ENCODE measurements at places on chromosomes 12 and 14.

GRCh38 chr12:100610666-100611430, 37.4 kb downstream of the GAS2L3 start:
- DNase-seq, result no peak

DNA sequence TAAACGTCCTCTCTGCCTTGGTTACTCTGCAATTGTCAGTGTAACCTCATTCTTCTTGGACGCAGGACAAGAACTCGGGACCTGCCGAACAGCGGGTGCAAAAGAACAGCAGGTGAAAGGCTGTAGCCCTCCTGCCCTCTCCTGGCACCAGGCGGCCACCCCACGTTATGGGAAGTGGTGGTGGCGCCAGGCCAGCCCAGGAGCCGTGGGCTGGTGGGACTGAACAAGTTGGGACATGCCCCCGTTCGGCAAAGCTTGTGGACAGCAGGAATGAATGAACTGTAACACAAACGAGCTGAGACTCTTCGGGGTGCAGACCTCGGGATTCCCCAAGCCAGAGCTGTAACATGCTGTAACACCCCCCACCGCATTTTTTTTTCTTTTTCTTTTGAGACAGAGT, 6.6 kb upstream of the M6PR start:
- DNase-seq, result no peak

GRCh38 chr12:79453820-79454219, 236.9 kb downstream of the PAWR start:
- no peak for DNase-seq

DNA sequence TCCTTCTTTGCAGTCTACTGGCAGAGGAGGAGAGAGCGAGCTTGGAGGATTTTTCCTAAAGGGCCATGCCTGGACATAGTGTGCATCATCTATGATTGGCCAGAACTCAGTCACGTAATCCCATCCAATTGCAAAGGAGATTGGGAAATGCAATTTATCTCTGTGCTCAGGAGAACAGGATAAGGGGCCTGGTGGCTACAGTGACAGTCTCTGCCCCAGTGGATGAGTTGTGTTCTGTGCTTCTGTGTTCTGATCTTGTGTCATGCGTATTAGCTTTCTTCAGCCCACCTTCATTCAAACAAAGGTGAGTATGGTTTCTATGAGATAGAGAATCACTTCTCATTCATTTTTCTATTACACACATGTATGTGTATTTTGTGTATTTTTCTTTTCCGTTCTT, 144.3 kb downstream of the NRXN3 start:
- no peak for DNase-seq

DNA sequence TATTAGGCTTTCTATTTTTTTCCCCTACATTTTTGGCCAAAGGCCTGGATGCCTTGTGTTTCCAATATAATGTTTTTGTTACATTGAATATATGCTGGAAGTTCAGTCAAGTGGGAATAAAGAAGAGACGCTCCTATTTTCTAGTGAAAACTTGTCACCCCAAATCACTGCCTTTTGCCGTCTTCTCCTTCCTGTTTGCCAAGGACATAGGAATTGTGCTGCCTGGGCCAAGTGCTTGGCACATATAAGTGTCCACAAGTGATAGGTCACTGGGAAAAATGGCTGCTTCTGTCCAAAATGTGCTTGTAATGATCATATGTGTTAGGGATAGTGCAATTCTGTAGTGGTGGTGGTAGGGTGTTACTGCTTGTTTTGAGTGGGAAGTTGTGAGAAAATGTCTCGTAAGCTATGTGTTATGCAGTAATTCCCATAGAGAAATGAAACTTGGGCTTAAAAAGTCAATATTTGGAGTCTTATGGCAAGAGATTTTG, 11.6 kb upstream of the KCNJ8 start:
- DNase-seq, result no peak

DNA sequence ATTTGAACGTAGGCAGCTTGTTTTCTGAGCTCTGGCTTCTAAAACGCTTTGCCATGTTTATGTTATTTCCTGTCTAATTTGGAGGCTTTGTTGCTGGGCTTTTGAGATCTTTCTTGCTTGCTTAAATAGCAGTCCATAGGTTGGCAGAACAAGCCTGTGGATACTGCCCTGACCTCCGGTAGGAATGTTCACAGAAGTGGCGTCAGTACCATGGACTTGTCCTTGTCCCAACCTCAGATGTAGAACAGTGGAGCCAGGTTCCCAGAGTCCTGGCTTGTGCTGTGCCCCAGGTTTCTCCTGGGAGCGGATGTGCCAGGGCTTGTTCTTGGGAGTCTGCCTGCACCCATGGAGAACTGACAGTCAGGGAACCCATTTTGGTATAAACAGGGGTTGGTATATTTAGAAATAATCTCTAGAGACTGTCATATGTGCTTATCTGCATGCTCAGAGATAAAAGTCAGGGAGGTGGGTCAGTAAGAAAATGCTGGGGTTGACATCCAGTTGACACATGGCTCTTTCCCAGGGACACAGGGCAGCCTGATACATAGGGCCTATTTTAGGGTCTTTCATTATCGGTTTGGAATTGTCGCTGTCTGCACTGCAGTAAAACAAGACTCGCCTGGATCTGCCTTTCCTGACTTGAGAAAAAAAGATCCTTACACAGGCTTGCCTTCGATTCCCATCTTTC, 22.9 kb downstream of the CACNA1C start:
- DNase-seq, result no peak

DNA sequence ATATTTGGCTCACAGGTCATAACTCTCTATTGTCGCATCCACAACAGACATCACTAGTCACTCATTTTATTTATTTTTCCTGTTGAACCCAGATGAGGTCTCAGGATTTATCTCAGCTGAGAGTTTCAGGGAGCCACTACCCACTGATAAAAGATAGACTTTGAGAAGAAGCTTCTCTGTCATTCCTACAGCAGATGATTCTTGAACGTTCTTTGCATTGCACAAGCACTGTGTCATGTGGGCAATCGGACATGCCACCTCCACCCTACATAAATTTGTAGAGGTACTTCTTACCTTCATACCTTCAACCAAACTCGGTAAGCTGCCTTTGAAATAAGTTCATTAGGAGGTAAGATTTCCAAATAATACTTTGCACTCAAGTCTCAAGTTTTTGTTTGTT, 627.9 kb upstream of the TBX3 start:
- no peak for DNase-seq

DNA sequence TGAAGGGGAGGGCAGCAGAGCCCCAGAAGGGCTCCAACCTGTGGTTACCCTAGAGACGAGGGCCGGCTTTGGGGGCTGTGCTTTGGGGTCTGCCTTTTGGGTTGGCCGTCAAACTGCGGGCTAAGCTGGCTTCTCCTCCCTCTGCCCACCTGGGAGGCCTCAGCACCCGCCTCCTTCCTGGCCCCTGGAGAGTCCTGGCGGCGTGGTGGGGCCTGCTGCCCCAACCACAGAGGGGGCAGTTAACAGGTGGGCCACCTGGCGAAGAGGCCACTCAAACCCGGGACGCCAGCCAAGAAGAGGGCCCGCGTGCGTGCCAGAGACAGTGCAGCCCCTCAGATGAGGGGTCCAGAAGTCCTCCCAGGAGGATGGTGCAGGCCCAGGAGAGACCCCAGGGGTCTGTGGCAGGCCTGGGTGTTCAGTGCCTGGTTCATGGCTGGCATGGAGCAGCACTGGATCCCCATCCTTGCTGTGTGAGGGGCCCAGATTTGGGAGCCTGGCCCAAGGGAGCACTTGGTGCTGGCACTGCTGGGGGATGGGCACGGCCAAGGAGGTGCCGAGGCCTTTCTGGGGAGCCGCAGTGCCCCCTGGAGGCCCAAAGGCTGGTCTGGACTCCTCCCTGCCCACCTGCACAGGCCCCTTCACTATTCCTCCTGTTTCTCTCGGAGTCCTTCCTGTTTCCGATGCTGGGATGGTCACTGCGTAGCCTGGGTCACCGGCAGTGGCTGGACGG, 48.8 kb downstream of the LRCOL1 start:
- peak; percentile 64 for DNase-seq

DNA sequence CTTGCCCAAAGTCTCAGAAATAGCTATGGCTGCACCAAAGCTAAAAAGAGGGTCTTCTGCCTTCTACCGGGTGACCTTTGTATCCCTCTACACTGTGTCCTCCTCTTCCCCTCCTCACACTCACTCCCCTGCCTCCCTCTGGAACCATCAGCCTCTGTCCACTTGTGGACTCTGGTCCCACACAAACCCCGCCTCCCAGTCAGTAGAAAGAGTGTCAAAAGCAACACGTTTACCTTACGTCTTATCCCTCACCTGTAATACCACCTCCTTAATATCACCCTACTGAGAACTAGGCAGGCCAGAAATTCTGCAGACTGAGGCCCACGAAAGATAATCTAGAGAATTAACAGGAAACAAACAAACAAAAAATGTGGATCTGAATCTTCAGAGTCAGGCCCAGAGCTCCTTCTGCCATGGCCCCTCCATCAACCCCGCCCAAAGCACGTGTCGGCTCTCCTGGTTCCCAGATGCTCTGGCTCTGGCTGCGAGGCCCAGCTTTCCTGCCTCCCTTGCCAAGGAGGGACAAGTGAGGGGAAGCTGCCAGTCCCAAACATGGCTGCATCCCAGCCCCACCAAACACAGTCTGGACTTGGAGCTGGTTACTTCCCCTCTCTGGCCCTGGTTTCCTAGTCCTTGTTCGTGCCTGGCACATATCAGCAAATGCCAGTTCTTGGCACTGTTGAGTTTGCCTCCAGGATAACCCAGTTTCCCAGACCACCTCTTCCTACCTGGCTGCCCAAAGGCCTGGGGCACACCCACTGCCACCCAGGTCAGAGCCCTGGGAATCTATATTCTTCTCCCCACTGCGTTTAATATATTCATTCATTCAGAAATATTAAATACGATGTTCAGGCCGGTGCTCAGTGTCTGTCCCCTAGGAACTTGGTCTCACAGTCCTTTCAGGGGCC, 2.7 kb downstream of the ACTN1 start:
- DNase-seq, result no peak

DNA sequence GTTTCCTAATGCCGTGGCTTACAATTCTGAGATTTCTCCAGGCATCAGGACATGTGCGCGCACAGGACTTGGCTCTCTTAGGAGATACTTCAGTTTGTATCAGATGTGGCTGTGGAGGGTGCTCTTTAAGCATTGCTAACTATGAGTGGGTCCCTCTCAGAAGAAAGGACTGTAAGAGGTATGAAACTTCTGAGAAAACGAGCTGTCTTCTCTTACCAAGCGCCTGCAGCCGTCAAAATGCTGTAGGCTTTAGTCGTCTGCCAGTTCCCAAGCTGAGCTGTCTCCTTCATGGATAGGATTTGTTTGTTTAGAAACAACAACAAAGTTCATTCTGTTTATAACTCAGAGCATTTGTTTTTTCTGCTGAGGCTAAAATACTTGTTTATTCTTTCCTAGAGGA, 16.1 kb upstream of the MANSC4 start:
- DNase-seq, result no peak

DNA sequence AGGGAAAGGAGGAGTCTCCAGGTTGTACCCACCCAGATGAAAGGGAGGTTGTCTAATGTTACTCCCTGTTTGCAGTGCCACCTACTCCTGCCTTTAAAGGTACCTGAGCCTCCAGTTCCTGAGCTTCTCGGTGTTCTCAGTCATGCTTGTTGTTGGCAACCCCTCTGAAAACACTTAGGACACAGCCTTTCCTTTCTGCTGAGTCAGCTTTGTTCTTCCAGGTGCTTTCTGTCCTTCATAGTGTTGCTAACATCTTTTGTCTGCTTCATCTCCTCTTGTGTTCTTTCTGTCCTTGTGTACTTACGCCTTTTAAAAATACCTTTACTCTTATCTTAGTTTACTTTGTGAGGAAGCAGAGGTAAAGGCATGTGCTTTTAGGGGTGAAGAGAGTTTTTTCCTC, 97.0 kb upstream of the NEDD1 start:
- no peak for DNase-seq

- DNase-seq, result no peak
Measured at GRCh38 chr12:124720004-124720680, 143.5 kb downstream of the SCARB1 start.

DNA sequence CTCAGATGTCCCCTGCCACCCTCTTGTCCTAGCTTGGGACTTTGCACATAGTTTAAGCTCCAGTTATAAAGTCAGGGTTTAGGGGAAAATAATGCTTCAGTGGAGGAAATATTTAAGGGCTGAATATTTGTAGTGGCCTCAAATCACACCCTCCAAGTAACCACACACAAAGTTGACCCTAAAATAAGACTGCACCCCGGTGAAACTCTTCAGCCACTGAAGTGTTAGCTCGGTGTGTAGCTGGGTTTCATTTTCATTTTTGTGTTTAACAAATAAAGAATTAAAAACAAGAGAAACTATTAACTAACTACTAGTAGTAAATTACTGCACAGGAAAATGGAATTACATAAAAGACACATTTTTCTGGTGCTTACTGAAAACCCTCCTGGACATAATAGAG, 14.8 kb upstream of the BCL11B start:
- DNase-seq, result no peak

DNA sequence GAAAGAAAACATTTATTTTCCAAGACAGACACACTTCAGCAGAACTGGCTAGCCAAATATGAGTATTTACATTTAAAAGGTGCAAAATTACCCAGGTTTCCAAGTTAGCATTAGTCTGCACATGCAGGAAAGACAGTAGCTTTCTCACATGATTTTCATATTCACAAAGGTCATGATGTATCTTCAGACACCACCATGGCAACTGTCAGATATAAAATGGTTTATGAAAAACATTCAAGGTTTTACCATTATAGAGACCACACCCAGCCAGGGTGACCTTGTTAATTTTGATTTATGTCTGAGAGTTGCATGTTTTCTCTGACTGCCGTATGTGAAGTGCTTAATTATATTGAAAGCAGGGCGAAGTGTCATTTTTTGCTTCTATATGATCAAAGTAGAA, 91.2 kb downstream of the GXYLT1 start:
- no peak for DNase-seq

- DNase-seq, result no peak
Measured at GRCh38 chr14:78319887-78320635, 149.9 kb downstream of the NRXN3 start.

GRCh38 chr12:129080821-129081220, 227.5 kb downstream of the GLT1D1 start:
- no peak for DNase-seq

GRCh38 chr14:68112442-68112841, 292.9 kb downstream of the RAD51B start:
- no peak for DNase-seq

GRCh38 chr12:22657538-22657937, 32.6 kb downstream of the ETNK1 start:
- no peak for DNase-seq

- no peak for DNase-seq
Measured at GRCh38 chr14:105286759-105287144, 14.0 kb downstream of the BRF1 start.

DNA sequence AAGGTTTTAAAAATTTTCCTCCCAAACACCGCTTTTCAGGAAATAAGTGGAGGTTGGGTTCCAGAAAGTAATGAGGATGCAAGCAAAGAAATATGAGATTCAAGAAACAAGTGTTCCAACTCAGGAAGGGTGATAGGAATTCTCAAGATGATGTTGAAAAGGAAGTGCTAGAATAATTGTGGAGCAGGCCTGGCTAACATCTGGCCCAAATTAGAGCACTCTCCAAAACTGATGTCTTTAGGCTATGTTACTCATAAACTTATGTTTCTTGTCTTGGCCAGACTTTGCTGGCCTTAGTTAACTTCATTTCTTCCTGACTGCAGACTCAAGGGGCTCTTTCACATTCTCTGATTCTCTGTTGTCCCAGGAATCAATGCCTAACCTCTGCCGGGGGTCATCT, 116.3 kb downstream of the TMTC3 start:
- DNase-seq, result no peak

- DNase-seq, result peak; percentile 54
Measured at GRCh38 chr14:61662437-61663311, 32.6 kb upstream of the HIF1A start.

GRCh38 chr12:116599285-116600136, 40.3 kb downstream of the MAP1LC3B2 start:
- peak; percentile 78 for DNase-seq

- no peak for DNase-seq
Measured at GRCh38 chr14:21038441-21039422, 3.4 kb upstream of the RNASE7 start.
